ENCODE measurements at places on chromosomes 16 and 17. TPM values are rescaled to one million over a fixed set of nuclear protein-coding genes. Genes with fewer than 3 reads are reported as not detected.

DNA sequence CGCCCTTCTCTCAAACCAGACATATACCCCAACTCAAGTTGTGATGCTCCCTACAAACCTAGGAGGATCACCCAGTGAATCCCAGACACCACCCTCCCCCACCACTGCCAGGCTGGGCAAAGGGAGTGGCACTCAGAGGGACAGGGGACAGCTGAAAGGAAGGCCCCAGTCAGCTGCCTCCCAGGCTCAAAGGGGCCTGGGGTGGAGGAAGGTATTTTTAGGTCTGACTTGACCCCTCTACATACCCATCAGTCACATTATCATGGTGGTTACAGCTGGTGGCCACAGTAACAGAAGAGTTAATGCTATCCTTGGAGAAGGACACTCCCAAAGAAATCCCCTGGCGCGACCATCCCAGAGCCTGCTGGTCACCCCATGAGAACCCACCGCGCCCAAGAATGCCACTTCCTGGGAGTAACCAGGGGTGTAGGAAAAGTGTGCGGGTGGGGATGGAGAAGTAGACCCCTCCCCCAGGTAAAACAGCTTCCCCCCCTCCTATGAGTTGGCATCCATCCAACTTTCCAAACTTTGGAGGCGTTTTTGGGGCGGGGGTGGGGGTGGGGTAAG, 1.1 kb downstream of the CACNB1 start:
- no peak for DNase-seq

GRCh38 chr16:5838071-5838470, 740.5 kb upstream of the EEF2KMT start:
- no peak for DNase-seq

DNA sequence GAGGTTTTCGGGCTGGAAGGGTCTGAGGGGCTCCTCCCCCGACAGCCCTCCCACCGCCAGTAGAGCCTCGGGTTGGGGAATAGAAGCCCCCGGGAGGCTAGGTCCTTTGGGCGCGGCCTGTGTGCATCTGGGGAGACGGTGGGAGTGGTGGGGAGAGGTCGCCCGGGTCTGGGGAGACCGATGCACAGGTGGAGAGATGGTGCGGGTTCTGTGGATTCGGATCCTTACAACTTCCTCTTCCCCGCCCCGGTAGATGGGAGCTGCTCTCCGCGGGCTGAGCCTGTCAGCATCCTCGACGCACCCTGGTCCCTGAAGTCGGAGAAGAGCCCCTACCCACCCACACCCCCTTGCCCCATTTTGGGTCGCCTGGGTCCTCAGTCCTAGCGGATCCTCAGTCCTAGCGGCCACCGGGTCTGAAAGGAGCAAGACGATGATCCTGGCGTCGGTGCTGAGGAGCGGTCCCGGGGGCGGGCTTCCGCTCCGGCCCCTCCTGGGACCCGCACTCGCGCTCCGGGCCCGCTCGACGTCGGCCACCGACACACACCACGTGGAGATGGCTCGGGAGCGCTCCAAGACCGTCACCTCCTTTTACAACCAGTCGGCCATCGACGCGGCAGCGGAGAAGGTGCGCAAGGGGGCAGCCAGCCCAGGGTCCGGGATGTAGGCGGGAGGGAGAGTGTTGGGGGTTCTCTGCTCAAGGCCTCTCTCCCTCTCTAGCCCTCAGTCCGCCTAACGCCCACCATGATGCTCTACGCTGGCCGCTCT, 790 bp downstream of the BCKDK start:
- DNase-seq = no peak

DNA sequence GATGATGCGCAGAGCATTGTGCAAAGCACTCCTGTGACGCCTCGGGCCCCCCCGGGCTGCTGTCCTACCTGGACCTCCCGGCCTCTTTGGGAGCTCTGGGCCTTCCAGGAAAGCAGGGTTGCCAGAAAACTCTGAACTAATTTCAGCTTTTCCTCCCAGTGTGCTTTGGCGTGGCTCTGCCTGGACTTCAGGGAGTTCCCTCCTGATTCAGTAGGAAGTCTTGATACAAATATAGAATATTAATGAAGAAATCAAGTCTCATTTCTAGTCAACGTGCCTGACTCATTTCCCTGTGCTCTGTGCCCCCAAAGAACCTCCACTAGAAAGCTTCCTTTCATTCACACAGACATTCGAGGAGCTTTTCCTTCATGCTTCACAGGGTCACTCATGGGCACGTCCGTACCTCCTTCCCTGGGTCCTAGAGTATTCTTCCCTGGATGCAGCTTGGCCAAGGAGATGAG, 84.0 kb upstream of the NOL11 start:
- no peak for DNase-seq

The RNF112 gene
- 1.4 TPM for polyA plus RNA-seq

The MC1R gene
- 1.9 TPM for polyA plus RNA-seq

The ADORA2B gene
- 1.0 TPM for polyA plus RNA-seq
